Stimulated activated CD4-positive, alpha-beta T cell treated with anti-CD3 and anti-CD28 coated beads, Interleukin-1b, Interleukin-23, amount 100 ng/mL, for 1 hour (primary cell): ENCODE measurements at places on chromosomes 1 and 21.

DNA sequence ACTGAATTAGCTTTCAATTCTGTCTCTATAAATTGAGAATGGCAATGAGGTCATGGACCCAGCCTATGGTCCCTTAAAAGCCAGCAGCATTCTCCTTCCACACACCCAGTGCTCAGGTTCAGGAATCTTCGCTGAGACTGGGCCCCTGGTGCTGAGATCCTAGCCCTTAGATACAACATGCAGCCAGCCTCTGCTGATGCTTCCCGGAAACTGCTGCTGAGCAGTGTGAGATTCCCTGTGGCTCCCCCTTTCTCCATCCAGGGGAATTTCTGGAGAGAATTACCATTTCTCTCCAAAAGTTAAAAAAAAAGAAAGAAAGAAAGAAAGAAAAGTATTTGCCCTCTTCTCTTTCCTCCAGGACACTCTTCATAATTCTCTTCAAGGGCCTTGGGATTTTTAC, 31.7 kb upstream of the RALGPS2 start:
- DNase-seq: no peak

- no peak for DNase-seq
Observed at GRCh38 chr1:180630408-180631193, 1.2 kb upstream of the XPR1 start.

- DNase-seq: no peak
Observed at GRCh38 chr1:203124546-203125317, 2.8 kb upstream of the ADORA1 start.

- no peak for DNase-seq
Observed at GRCh38 chr1:154485106-154485505, 16.9 kb upstream of the TDRD10 start.

GRCh38 chr1:231020139-231020601, 19.9 kb downstream of the FAM89A start:
- DNase-seq: no peak

- no peak for DNase-seq
Observed at GRCh38 chr1:234208791-234209190, 164.5 kb upstream of the COA6 start.

- peak; percentile 58 for DNase-seq
Observed at GRCh38 chr1:15950763-15951295, 25.1 kb downstream of the ZBTB17 start.

DNA sequence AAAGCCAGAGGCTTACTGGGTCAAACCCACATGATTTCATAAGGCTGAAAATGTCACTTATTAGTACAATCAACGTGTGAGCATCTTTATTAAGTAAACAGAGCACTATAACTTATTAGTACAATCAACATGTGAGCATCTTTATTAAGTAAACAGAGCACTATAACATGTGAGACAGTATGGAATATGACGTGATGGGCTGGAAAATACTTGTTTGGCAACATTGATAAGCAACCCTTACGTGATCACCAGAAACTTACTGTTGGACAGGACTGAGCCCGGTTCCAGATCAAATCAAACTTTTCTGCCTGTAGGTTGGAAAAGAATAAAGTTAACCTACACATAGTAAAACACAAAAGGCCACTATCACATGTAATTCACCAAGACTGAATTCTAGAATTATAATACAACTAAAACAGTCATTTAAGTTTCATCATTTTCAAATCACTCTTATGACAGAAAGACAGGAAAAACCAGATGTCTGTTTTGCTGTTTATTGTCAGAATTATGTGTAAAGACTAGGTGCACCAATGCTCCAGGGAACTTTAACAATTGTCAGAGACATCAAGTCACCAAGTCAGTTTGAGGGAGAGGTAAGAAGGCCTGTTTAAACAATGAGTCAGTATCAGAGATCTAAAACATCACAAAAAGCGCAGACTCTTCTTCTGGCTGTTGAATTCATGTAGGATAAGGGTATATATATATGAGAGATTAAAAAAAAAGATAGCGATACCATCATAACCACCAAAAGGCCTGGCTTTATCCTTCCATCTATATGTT, 15.7 kb downstream of the ATPAF1 start:
- no peak for DNase-seq
